AG09309 (cell line): ENCODE measurements at places on chromosomes 5 and 9.

- no peak for DNase-seq
Measured at GRCh38 chr9:98747476-98747875, 38.7 kb upstream of the GABBR2 start.

GRCh38 chr9:115263371-115264075 is 145.6 kb upstream of the TNC start:
- peak; percentile 67 for DNase-seq

DNA sequence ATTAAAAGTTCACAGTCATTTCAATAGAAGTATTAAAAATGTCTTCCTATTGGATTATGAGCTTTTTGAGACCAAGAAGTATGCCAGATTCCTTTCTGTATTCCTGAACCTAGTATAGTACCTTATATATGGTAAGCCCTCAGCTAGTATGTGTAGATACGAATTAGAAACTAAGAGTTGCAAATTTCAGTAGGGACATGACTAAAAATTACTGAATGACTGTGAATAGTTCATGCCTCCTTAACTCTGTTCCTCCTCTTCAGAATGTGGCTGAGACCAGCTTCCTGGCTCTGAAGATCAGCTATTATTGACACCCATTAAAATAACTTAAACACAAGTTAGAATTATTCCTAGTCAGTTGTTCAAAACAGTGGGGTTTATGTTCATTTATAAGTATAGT is 19.7 kb downstream of the KDM3B start:
- DNase-seq: no peak

- no peak for DNase-seq
Measured at GRCh38 chr5:131366428-131366827, 102.6 kb downstream of the CDC42SE2 start.

GRCh38 chr9:118674942-118675341 is 694.3 kb downstream of the BRINP1 start:
- DNase-seq: no peak

- no peak for DNase-seq
Measured at GRCh38 chr5:154287136-154287535, 96.6 kb downstream of the GALNT10 start.

DNA sequence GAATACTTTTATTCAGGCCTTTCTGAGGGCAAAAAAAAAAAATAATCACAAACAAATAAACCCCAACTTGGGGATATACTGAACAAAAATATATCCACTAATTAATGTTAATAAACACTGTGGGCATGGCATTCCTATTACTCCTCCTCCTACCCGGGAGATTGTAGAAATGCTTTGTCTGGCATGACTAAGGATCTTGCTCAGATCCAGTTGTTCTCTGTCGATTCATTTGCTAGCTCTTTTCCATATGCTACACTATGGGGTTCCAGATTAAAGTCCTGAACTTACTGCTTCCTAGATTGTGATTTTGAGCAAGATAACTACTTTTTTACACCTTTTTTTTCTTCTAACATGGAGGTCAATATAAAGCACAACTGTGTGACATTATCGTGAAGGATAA is 102.2 kb upstream of the PRR16 start:
- DNase-seq: no peak

GRCh38 chr5:32233220-32233695 is 59.1 kb upstream of the GOLPH3 start:
- DNase-seq: no peak

GRCh38 chr5:138632900-138633489 is 57.8 kb upstream of the HSPA9 start:
- no peak for DNase-seq

- DNase-seq: no peak
Measured at GRCh38 chr5:141534492-141535213, 45.8 kb downstream of the PCDHGC5 start.

GRCh38 chr9:32380944-32381343 is 3.5 kb upstream of the ACO1 start:
- DNase-seq: no peak

- DNase-seq: no peak
Measured at GRCh38 chr9:129202613-129203555, 24.8 kb upstream of the IER5L start.

GRCh38 chr5:149391524-149391923 is 12.4 kb upstream of the IL17B start:
- DNase-seq: no peak

- DNase-seq: no peak
Measured at GRCh38 chr9:122127396-122127798, 32.2 kb downstream of the NDUFA8 start.

DNA sequence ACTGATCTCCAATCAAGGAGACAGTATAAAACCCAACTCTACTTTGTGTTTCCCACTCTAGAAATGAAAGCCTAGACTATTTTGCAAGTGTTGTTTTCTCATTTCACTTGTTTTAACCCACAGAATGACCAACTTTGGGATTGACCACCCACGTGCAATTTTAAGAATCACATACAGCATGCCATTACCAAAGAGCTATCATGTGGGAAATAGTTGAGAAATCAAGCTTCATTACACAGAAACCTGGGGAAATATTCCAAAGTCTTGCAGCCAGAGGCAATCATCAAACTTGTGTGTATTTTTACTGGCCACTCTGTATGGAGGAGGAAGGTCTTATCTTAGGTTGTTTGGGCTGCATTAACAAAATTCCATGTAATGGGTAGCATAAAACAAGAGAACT is 451.4 kb upstream of the DAB2 start:
- DNase-seq: no peak

DNA sequence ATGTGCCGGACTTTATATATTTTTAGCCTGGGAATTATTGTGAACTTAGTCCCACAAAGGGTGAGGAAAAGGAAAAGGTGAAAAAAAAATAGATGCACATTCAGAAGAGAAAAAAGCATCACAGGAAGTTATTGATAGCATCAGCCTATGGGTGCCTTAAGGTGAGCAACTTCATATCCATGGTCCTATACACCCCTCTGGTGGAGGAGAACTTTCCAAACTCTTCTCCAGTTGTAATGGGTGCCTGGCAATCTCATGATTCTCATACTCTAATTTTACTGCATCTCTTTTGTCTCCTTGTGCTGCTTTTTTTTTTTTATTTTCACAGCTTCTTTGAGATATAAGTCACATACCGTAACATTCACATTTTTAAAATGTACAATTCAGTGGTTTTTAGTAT is 107.4 kb downstream of the JAKMIP2 start:
- no peak for DNase-seq

- DNase-seq: no peak
Measured at GRCh38 chr9:35793461-35793860, 2.1 kb downstream of the NPR2 start.

DNA sequence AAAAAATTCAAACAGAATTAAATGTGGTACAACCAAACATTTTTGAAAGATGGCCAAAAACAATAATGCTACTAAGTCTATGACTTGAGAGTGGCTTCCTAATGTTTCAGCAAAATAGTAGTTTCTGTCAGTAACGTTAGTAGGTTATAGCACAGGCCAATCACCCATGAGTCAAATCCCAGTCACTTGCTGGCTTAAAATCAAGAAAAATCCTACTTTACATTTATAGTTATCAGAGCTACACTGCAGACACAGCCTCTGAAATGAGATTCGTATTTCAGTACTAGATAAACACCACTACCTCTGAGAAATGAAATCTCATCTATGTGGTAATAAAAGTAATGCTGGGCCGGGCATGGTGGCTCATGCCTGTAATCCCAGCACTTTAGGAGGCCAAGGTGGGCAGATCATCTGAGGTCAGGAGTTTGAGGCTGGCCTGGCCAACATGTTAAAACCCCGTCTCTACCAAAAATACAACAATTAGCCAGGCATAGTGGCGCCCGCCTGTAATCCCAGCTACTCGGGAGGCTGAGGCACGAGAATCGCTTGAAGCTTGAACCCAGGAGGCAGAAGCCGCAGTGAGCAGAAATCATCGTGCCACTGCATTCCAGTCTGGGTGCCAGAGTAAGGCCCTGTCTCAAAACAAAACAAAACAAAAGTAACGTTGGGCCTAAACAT is 6.1 kb downstream of the ZDHHC21 start:
- DNase-seq: peak; percentile 57

GRCh38 chr5:59525957-59526356 is 367.6 kb downstream of the PDE4D start:
- DNase-seq: no peak

GRCh38 chr5:97412959-97413358 is 229.9 kb upstream of the RIOK2 start:
- DNase-seq: no peak

DNA sequence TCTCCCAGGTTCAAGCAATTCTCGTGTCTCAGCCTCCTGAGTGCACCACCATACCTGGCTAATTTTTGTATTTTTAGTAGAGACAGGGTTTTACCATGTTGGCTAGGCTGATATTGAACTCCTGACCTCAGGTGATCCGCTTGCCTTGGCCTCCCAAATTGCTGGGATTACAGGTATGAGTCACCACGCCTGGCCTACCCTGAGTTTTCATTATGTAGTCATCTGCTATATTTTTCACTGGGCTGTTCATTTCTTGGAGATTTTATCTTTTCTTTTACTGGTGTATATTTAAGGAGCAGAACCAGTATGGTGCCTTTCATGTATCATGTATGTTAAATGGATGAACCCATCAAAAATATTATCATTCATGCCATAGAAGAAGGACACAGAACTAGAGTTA is 377.0 kb upstream of the ACTBL2 start:
- no peak for DNase-seq

DNA sequence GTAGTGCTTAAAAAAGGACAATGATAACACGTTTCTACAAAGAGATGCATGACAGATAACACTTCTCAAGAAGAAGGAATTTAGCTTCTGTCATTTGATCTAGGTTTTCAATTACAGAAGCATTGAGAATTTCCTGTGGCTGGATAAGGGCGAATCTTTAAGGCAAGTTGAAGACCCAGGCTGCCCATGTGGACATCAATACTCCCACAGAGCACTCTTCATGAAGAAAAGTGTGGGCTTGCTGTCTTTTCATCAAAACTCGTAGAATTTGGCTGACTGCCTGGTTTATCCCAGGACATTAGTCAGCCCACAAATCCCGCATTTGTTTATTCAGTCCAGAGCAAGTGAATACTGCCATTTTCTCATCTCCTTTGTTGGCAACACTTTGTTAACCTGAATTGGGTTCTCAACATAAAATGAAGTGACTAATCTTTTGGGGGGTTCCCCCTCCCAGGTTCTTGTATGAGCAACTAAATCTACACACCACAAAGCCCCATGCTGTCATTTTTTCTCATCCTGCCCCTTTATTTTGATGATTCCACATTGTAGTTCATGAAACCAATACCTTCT is 43.4 kb upstream of the CDKN2B start:
- peak; percentile 77 for DNase-seq

DNA sequence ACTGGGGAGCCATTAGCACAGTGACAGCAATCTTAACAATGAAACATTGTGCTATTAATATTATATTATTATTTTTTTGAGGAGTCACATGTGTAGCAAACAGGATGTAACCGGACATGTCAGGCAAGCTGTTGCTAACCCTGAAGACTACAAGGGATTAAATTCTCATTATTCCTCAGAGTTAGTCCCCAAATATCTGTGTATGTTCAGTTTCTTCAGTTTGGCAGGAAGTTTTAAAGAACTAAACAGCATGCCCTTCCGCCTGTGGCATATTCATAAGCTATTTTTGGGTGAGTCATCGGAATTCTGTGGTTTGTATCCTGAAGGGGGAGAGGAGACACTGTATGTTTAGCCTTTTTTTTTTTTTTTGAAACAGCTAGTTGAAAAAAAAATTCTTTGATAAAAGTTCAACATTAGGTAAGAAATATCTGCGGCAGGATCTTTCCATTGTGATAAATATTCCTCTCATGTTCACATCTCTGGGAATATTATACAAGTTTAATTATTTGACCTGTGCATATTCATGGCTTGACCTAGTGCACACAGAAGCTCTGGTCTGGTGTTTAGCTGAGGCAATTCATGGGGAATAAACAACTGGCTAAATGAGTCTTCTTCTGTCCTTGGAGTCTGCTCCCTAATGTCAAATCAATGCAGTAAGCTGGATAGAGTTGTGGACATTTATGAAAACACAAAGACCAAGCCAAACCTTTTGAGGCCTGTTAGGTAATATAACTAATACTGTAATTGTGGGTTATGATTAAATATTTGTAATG is 202.7 kb upstream of the CDKN2B start:
- DNase-seq: peak; percentile 83

DNA sequence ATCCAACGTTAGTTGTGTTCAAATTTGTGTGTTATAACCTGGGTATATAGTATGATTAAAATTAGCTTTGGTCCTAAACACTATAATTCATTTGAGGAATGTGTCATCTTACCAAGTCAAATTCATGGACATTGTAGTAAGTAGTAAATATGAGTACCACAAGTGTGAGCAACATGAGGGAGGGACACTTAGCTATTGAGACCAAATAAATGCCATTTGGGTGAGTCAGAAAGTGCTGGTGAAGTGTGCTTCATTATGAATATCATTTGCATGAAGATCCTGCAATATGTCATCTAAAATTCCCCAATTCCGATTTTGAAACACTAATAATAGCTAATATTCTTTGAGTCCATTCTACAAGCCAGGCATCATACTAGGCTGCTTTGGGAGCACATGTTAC is 336.7 kb upstream of the KIF2A start:
- no peak for DNase-seq

DNA sequence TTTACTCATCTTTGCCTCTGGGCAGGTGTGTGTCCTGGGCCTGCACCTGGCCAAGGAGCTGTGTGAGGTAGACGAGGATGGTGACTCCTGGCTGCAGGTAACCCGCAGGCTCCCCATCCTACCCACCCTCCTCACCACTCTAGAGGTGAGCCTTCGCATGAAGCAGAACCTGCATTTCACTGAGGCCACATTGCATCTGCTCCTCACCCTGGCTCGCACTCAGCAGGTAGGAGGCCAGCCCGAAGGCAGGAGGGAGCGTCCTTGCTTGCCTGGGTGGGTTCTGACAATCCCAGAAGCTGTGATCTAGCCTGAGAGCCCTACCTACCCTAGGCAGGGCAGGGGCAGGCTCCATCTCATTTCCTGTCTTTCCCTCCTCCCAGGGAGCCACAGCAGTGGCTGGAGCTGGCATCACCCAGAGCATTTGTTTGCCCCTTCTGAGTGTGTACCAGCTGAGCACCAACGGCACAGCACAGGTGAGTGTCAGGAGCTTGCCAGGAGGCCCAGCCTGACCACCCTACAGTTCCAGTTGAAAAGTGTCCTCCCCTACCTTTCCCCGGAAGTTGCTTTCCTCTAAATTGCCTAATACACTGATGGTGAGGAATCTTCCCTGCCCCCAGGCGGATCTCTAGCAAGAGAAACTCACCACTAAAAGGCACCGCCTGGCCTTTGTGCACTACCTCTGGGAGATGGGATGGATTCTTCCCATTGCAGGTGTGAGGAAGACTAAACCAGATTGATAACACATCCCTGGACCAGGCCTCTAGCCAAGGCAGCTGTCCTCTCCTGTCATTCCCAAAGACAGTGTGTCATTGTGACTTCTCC is 26.4 kb downstream of the SH3GLB2 start:
- no peak for DNase-seq
